ENCODE measurements at places on chromosomes 4 and X.

GRCh38 chr4:184693056-184693455 lies 40.8 kb downstream of the CENPU start:
- peaks cover 9% of the 10 kb centered on the region for H3K36me3 ChIP-seq
- no peak overlapping the region for H3K27ac ChIP-seq
- no peaks in the 10 kb centered on the region for H3K27me3 ChIP-seq
- DNase-seq: no peak

DNA sequence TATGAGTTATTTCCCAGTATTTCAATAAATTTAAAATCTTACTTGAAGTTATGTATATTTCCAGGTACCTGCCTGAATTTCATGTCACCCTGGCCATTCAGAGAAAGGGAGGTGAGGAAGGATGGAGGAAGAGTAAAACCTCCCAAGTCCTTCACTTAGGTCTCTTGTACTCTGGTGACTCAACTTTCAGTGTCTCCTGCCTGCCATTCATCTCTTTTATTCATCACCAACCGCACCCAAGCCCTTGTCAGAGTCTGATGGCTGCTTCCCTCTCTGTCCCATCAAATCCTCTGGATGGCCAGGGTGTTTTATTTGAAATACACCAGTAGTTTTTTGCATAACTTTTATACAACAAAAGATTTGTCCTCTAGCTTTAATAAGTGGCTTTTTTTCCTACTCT lies 17.8 kb downstream of the TMPRSS11E start:
- DNase-seq: no peak
- H3K27me3 ChIP-seq: no peaks in the 10 kb centered on the region
- H3K27ac ChIP-seq: no peak overlapping the region
- no peaks in the 10 kb centered on the region for H3K36me3 ChIP-seq
- H3K4me1 ChIP-seq: no peaks in the 10 kb centered on the region

DNA sequence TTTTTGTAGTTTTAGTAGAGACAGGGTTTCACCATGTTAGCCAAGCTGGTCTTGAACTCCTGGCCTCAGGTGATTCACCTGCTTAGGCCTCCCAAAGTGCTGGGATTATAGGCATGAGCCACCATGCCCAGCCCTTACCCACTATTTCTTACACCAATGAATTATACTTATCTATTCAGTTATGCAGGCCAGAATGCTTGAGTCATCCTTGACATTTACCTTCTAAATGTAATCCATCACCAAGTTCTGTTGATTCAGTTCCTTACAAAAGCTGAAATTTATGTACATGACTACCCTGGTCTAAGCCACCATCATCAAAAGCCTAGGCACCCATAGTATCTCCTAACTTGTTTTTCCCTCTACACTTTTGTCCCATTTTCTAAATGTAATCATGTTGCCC lies 585.7 kb downstream of the IL15 start:
- no peaks in the 10 kb centered on the region for H3K4me1 ChIP-seq
- H3K27me3 ChIP-seq: no peaks in the 10 kb centered on the region
- no peak for DNase-seq
- no peak overlapping the region for H3K4me3 ChIP-seq

DNA sequence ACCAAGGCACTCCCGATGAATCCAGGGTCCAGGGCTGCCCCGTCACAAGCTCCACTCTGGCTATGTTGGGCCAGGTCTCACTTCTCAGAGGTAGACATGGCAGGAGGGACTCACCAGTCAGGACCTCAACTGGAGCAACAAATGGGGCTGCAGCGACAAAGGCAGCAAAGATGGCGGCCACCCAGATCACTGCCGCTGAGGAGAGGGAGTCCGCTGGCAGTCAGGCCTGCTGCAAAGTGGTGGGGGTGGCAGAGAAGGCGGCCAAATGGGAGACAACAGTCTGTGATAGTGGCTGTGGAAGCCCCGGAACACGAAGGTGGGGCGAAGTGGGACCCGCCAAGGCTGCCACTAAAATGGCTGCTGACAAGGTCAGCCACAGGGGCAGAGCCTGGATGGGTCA lies 143.3 kb upstream of the RADX start:
- no peaks in the 10 kb centered on the region for H3K4me1 ChIP-seq
- no peaks in the 10 kb centered on the region for H3K27me3 ChIP-seq
- no peak overlapping the region for H3K27ac ChIP-seq
- no peaks in the 10 kb centered on the region for H3K36me3 ChIP-seq
- DNase-seq: no peak
- no peak overlapping the region for H3K4me3 ChIP-seq

DNA sequence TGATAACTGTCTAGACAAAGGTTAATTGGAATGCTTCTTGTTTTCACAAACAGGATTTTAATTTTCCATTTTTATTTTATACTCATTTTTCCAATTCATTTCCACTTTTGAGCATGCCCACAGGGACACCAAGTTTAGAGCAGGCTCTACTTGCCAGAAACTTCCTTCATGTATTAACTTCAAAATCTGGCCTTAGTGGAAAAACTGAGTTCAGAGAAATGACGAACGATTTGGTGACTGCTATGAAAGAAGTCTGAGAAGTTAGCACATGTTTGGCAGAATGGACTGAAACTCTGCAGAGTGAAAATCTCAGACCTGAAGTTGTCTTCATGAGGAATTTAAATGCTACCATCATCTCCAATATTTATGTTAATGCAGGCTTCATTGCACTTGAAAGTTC lies 214.1 kb downstream of the THOC2 start:
- no peak for DNase-seq
- no peaks in the 10 kb centered on the region for H3K36me3 ChIP-seq
- H3K27ac ChIP-seq: no peak overlapping the region
- H3K4me3 ChIP-seq: no peak overlapping the region

- no peak for DNase-seq
- no peaks in the 10 kb centered on the region for H3K27me3 ChIP-seq
- H3K27ac ChIP-seq: no peak overlapping the region
- no peaks in the 10 kb centered on the region for H3K4me1 ChIP-seq
Observed at GRCh38 chr4:102734591-102735385, 26.0 kb downstream of the MANBA start.

GRCh38 chrX:101659601-101660063 lies at the start of gene ARMCX2:
TSS of gene ARMCX2 (minus strand) at chrX:101659850. CDS start at chrX:101657588, 2,262 bp downstream.
- peaks cover 4% of the 10 kb centered on the region for H3K36me3 ChIP-seq
- peak within 1 kb of the TSS; percentile 54 for H3K4me3 ChIP-seq
- peak; percentile 21 for DNase-seq
- H3K27ac ChIP-seq: peak within 1 kb of the TSS; percentile 70
- H3K27me3 ChIP-seq: no peaks in the 10 kb centered on the region

GRCh38 chrX:29560065-29560464 lies 655.3 kb upstream of the MAGEB2 start:
- no peak overlapping the region for H3K4me3 ChIP-seq
- no peaks in the 10 kb centered on the region for H3K4me1 ChIP-seq
- no peaks in the 10 kb centered on the region for H3K36me3 ChIP-seq

GRCh38 chrX:109728173-109728535 lies 4.9 kb downstream of the ACSL4 start:
- no peak overlapping the region for H3K4me3 ChIP-seq
- no peaks in the 10 kb centered on the region for H3K4me1 ChIP-seq
- H3K27ac ChIP-seq: no peak overlapping the region
- DNase-seq: no peak
- H3K36me3 ChIP-seq: no peaks in the 10 kb centered on the region

GRCh38 chr4:185211035-185211434 lies 1.6 kb downstream of the SNX25 start:
- H3K36me3 ChIP-seq: no peaks in the 10 kb centered on the region
- no peaks in the 10 kb centered on the region for H3K27me3 ChIP-seq
- peak overlapping the region; percentile 88 for H3K4me3 ChIP-seq
- H3K27ac ChIP-seq: peak overlapping the region; percentile 67
- H3K4me1 ChIP-seq: peaks cover 9% of the 10 kb centered on the region
- DNase-seq: no peak

DNA sequence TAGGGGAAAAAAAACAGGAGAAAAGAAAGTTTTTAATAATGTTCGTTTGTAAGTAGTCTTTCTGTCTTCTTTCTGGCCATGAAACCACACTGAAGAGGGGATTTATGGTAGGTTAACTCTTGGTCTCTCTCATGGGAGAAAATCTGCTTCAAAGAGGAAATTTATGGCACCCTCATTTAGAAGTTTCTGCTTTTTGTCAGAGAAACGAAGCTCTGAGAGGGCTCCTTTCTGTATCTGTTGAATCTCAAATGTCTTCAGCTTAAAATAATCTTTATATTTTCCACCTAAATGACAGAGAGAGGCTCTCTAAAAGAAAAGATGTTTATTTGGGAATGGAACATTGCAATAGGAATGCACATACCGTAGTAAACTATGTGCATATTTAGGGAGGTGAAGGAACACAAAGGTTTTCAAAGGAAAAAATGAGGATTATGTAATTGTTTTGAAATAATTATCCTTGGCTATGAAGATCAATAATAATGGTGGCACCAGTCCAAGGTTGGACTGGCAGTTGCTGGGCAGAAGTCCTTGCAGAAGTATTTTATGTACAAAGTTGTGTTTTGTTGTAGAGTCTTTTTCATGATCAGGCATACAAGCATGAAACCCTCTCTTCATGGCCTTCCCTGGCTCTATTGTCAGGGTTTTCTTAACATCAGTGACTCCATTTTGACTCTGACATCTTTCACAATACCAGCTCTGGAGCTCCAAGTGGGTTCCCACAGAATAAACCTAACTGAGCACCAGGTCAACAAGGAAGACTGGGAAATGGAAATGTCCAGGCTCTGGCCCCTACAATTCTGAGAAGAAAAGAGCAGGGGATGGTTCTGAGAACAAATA lies 53.0 kb upstream of the HPSE start:
- H3K4me3 ChIP-seq: no peak overlapping the region
- DNase-seq: no peak
- no peak overlapping the region for H3K27ac ChIP-seq
- no peaks in the 10 kb centered on the region for H3K36me3 ChIP-seq

DNA sequence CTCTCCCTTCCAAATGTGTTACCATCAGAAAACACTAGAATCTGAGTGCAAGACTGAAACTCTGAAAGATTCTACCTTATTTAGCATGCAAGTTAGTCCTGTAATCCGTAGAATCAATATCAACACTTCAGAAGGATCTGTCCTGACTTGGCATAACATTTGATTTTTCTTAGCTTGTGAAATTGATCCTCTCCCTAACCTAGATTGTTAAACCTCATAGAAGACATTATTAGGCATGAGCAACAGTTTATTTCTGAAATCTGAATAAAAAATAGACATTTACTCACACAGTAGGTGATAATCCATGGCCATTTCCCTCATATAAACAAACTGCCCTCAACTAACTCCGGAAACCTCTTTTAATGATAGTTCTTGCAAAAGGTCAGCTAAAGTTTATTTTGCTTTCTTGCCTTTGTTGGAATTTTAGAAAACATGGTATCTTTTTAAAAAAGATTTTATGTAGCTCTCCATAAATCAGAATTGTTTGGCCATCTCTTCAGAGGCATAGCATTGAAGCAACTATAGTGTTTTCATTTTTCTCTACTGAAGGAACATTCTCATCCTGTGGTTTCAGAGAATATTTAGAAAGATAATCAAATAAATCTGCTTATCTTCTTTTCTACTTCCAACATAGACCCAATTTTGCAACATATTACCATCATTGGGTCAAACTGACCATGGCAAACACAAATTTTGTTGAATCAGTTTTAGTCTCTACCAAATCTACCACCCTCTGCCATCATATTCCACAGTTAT lies 38.5 kb upstream of the PDLIM5 start:
- no peak overlapping the region for H3K27ac ChIP-seq
- no peaks in the 10 kb centered on the region for H3K36me3 ChIP-seq
- H3K4me1 ChIP-seq: no peaks in the 10 kb centered on the region
- H3K4me3 ChIP-seq: no peak overlapping the region

- no peak for DNase-seq
- H3K36me3 ChIP-seq: no peaks in the 10 kb centered on the region
- H3K27me3 ChIP-seq: no peaks in the 10 kb centered on the region
- no peak overlapping the region for H3K27ac ChIP-seq
- no peaks in the 10 kb centered on the region for H3K4me1 ChIP-seq
Observed at GRCh38 chr4:105352826-105353225, 121.0 kb downstream of the PPA2 start.

DNA sequence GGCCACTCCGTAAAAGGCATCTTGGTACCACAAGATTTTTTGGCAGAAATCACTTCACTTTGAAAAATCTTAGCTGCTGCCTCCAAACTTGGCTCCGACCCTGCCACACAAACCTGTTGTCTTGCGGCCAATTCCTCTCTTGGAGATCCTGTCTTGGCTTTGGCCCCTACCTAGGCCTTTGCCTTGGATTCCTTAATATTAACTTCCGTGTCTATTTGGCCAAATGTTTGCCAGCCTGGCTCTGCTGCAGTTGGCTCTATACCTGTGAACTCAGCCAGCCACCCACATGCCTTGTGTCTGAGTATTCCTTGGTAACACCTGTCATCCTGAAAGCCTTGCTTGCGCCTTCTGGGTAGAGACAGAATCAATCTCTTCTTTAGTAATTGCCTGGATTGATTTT lies 12.5 kb downstream of the GRXCR1 start:
- DNase-seq: no peak
- H3K27me3 ChIP-seq: no peaks in the 10 kb centered on the region
- no peaks in the 10 kb centered on the region for H3K4me1 ChIP-seq

DNA sequence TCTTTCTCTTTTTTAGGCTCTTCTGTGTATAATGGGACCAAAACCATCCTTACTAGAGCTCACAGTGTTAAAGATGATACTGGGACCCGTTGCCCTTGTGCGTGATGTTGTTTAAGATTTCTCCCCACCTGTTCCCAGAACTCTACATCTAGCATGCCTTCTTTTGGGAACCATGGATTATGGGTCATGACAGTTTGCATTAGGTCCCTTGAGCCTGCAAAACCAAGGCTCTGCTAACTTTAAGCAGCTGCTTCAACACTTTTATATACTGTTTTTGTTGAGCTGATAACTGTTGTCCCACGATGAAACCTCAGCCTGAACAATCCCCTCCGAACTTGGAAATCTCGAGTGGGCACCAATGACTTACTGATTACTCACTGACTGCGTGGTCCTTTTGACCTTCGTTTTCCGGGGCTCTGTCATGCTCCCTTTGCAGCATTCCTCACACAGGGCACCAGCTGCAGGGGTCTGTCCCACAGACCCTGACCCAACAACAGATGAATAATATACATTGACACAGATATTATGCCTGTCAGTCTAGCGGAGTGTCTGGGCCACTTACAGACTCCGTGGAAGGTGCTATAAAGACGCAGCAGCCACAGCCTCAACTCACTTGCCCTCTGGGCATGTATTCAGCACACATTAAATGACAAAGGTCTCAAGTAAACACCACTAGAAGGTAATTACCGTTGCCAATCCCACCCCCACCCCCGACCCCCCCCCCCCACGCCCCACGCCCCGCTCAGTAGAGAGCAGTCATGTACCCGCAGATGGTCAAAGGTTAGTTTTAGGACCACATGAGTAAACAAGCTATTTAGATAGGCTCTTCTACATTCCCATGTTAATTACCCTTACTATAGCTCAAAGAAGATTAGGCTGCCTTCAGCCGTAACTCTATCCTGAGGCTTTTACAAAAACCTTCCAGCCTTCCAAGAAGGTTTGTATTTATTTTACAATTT lies 162.0 kb upstream of the WDFY3 start:
- no peaks in the 10 kb centered on the region for H3K27me3 ChIP-seq
- no peaks in the 10 kb centered on the region for H3K36me3 ChIP-seq
- no peak for DNase-seq
- H3K27ac ChIP-seq: no peak overlapping the region

Measured in neuronal stem cell (in vitro differentiated cells).